Stimulated activated CD8-positive, alpha-beta memory T cell treated with anti-CD3 and anti-CD28 coated beads, Interleukin-4, amount 100 ng/mL, for 24 hours (primary cell): ENCODE measurements at places on chromosomes 4 and X.
A peak's percentile ranks its signal among the peaks of the same experiment; 100 is the strongest.

GRCh38 chrX:54808109-54808604 is 612 bp downstream of the MAGED2 start:
- no peak for DNase-seq

DNA sequence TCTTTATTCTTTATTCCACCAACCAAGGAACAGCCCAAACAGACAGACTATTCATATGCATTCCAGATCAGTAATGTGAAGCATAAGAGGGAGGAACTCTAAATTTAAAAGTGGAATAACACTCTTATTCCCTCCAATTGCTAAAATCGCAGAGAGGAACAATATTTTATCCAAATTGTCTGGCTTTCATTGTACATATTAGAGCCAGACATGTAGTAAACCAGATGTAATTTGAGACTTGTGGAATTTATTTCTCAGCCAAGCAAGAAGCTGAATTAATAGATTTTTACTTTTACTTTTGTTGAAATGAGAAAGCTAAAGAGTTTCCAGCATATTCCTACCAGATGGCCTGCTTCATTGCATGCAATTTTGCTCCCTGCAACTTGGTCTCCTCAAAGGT is 674.6 kb upstream of the SLIT2 start:
- no peak for DNase-seq

DNA sequence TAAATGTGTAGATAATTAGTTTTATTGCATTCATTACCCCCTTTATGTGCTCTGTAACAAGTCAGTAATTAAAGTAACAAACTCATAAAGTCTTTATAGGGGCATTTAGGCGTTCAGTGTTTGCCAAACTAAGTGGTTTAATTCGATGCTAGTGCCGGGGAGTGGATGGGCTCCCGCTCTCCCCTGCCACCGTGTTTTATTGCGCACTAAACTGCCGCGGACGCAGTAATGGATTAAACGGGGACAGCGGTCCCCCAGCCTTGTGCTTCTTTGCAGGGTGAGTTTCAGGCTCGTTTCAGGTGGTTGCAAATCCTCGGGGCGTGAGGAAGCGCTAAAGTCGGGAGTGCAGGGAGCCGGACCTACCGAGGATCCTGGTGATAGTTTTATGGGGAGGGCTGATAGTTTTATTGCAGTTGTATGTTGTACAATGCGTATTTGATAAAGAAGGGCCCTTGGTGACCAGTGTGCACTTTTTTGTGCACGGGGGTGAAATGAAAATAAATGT is 1.6 kb upstream of the PHOX2B start:
- DNase-seq = no peak

GRCh38 chr4:181569553-181569952 is 673.6 kb upstream of the TENM3 start:
- no peak for DNase-seq

DNA sequence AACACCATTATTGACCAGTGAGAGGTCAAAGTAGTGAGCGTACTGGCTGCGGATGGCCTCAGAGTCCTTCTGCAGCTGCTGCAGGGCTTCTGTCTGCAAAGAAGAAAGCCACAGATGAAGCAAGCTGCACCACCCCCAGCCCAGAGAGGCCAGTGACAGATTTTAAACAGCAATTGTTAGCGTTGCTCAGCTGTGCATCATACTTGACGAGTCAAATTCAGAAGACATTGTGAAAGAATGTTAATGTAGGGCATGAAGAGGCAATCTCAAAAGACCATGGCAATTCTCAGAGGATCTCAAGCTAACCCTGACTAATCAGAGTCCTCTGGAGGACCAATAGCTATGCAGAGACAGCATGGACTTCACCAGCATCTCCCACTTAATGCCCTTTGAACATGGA is 16.6 kb downstream of the DKC1 start:
- DNase-seq = no peak

- DNase-seq = peak; percentile 38
Observed at GRCh38 chr4:184825141-184825895, 450 bp downstream of the ACSL1 start.
